ENCODE measurements at places on chromosomes 4 and X. TPM values are rescaled to one million over a fixed set of nuclear protein-coding genes. Genes with fewer than 3 reads are reported as not detected.

- no peak for DNase-seq
- H3K27ac ChIP-seq = no peak overlapping the region
- no peaks in the 10 kb centered on the region for H3K27me3 ChIP-seq
- no peaks in the 10 kb centered on the region for H3K36me3 ChIP-seq
These were observed 416.7 kb downstream of the ZIC3 start for GRCh38 chrX:137982472-137983172.

- no peaks in the 10 kb centered on the region for H3K4me1 ChIP-seq
- no peak overlapping the region for H3K4me3 ChIP-seq
- no peak for DNase-seq
- H3K27ac ChIP-seq = no peak overlapping the region
- no peaks in the 10 kb centered on the region for H3K36me3 ChIP-seq
These were observed 82.9 kb upstream of the TMEM150C start for GRCh38 chr4:82644734-82645126.

DNA sequence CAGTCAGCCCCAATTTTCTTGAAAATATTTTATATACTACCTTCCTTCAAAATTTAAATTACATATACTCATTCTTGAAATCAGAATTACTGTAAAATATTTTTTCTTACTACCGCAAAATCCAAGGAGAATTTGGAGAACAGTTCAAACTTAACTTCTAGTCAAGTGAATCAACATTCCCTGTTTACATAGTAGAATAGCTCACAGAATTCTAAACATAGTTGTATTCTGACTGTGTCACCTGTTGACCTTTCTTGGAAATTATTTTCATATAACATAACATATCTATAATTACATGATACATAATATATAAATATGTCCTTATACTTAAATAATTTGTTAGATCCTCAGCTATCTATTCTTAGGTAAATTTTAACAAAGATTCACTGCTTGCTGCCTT is 31.0 kb upstream of the FGF5 start:
- H3K27ac ChIP-seq = no peak overlapping the region
- DNase-seq = no peak
- H3K4me1 ChIP-seq = no peaks in the 10 kb centered on the region

USP17L18 gene
- total RNA-seq = not detected
